ENCODE measurements at places on chromosomes 16 and 17.

DNA sequence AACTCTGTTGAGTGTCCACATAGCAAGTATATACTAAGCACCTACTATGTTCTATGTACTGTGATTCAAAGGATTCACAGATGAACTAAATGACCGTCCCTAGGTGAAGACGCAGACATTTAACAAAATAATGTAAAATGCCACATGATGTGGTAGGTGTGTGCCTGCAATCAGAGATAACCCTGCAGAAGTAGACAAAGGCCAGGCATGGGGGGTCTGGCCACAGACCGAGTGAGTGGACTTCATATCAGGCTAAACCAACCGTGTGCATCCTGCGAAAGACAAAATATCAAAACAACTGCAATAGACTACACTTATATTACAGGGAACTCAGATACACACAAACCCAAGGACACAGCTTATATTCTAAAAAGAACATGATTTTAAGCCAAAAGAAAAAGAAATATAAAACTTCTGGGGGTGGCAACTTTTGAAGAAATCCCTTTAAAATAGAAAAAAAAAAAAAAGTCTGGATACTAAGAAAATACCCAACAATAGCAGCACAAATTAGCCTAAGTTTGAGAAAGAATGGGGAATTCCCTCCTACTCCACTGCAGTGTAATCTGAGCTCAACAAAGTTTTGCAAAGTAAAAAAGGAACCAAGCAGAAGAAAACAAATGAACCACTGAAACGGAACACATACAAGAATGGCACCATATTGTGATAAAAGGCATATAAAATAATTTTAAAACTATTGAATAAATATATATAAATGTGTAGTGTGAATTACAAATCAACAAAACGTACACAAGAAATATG, 12.3 kb downstream of the HSDL1 start:
- DNase-seq: no peak

DNA sequence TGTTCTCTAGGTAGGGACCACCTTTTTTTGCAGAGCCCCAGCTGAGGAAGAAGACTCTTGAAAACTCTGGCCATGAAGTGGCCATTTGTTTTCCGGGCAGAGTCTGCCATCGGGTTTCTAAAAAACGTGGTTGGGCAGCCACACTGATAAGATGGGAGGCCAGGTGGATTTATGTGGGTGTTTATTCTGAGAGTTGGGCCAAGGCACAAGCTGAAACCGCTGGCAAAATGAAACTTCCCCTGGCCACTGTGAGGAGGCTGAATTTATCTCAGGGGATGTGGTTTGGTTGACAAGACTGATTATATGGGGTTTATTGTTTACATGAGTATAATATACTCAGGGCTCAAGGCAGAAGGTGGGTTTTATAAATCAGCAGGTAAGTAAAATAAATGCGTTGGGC, 421.8 kb downstream of the UTP18 start:
- DNase-seq: no peak

GRCh38 chr16:641326-642188, at the start of gene MCRIP2:
TSS of gene MCRIP2 (plus strand) at chr16:641828. CDS start at chr16:641992, 164 bp downstream.
- DNase-seq: peak; percentile 63

- DNase-seq: no peak
Measured at GRCh38 chr17:13302983-13303382, 285.2 kb upstream of the ELAC2 start.

DNA sequence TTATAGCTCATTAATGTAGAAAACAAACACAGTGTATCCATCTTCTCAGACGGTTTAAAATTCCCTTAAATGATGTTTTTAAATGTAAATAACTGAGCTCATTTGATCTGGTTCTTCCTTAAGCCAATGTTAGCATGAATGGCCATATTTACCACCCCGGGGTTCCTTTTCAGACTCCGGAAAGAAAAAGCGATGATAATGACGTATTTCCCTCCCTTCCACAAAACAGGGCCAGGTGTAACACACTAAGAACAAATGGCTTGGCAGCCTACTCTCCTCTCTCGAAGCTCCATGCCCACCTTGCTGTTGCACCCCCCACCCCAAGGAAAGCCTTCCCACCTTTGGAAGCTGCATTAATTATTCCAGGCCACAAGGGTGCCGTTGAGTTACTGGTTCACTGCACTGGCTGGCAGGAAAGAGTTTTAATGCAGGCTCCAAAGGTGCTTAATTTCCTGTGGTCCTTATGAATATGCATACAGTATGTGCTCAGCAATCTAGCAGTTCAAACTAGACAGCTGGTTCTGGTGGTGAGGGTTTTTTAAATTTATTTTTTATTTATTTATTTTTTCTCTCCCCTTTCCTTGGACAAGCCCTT, 378.9 kb downstream of the WWOX start:
- DNase-seq: no peak

DNA sequence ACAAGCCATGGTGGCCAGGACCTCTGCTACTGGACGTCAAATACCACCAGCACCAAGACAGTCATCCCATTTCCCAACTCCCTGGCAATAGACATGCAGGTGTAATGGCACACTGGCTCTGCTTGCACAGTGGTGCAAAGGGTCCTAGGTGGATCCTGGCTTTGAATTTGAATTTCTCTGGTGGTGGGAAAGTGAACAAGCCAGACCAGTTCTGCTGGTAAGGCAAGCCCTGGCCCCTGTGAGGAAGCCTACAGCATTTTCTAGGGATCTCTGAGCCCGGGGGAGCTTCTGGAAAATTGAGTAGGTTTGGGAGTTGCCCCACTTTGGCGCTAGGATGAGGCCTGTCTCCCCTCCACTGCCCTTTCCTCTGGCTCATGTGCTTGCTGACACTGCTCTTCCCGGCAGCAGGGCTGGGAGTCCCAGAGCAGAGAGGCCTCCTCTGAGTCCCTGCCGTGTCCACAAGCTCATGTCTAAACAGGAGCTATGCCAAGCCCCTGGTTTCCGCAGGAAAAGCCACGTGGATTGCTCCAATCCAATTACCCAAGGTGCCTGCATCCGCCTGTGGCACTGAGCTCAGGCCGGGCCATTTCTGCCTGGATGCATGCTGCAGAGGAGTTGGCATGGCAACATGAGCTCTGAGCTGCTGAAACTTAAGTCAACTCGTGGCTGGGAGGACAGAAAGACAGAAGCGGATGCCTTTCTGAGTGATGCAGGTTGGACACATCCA, 67.0 kb downstream of the PRMT7 start:
- DNase-seq: no peak
